ENCODE measurements at places on chromosomes 7 and 10.

- DNase-seq = peak; percentile 99
Measured at GRCh38 chr7:136555933-136556332, 312.5 kb upstream of the CHRM2 start.

- no peak for DNase-seq
Measured at GRCh38 chr7:131508754-131509486, 47.5 kb downstream of the PODXL start.

DNA sequence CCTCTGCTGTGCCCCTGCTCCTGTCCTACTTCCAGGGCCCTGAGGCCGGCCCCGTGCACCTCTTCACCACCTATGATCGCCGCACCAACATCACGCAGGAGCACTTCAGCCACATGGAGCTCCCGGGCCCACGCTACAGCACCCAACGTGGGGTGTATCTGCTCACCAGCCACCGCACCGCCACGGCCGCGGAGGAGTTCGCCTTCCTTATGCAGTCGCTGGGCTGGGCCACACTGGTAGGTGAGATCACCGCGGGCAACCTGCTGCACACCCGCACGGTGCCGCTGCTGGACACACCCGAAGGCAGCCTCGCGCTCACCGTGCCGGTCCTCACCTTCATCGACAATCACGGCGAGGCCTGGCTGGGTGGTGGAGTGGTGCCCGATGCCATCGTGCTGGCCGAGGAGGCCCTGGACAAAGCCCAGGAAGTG is 1.8 kb downstream of the RBP3 start:
- no peak for DNase-seq

GRCh38 chr10:123140164-123140982 is 4.6 kb downstream of the HMX3 start:
- no peak for DNase-seq

GRCh38 chr10:68813559-68813958 is 13.8 kb upstream of the STOX1 start:
- peak; percentile 1 for DNase-seq
